CD4-positive, CD25-positive, alpha-beta regulatory T cell (primary cell): ENCODE measurements at places on chromosomes 5 and 9. TPM values are rescaled to one million over a fixed set of nuclear protein-coding genes. Genes with fewer than 3 reads are reported as not detected.

Gene SMIM33
- 0.54 TPM for total RNA-seq

Gene TLR4
- total RNA-seq: 0.07 TPM

- no peaks in the 10 kb centered on the region for H3K36me3 ChIP-seq
- no peaks in the 10 kb centered on the region for H3K4me1 ChIP-seq
- no peak overlapping the region for H3K4me3 ChIP-seq
- no peaks in the 10 kb centered on the region for H3K27me3 ChIP-seq
- DNase-seq: no peak
Measured at GRCh38 chr9:133974631-133975341, 17.3 kb downstream of the VAV2 start.

GRCh38 chr5:67770431-67771025 is 445.0 kb upstream of the PIK3R1 start:
- no peak overlapping the region for H3K4me3 ChIP-seq
- no peak for DNase-seq
- H3K4me1 ChIP-seq: no peaks in the 10 kb centered on the region
- no peak overlapping the region for H3K27ac ChIP-seq
- no peaks in the 10 kb centered on the region for H3K27me3 ChIP-seq

DNA sequence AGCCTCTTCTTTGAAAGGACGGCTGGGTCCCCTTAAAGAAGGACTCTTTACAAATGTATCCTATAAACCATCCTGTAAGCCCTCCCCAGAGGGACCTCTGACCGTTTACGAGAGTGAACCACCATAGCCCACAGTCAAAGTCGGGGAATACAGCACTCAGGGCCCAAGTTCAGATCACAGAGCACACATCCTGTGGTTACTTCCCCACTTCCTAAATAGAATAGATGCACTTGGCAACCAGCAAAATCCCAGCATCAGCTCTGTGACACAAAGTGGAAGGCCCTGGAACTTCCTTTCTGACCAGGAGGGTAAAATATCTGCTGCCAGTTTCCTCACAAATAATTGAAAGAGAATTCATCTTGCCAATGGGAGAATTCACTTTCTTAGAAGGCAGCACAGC is 6.9 kb upstream of the IGFBPL1 start:
- H3K36me3 ChIP-seq: no peaks in the 10 kb centered on the region
- no peaks in the 10 kb centered on the region for H3K4me1 ChIP-seq
- DNase-seq: no peak
- no peak overlapping the region for H3K27ac ChIP-seq

Gene FCN2
- total RNA-seq: not detected

Gene ADGRD2
- not detected for total RNA-seq

DNA sequence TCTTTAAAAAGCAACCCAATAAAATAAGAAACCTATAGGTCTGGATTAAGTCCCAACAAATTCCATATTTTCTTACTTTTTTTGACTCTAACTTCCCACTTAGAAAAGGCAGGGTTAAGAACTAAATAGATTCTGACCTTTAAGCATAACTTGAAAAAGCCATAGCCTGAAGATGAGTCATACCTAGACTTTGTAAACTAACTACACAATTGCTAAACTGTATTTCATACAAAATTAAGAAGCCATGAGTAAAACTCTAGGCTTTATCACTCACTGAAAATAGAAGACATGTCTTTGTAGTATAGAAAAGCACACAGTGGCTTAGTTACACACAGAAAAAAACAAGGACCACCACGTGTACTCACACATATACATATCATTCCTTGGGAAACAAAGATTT is 51.5 kb downstream of the MLLT3 start:
- DNase-seq: no peak
- no peak overlapping the region for H3K27ac ChIP-seq
- H3K4me1 ChIP-seq: peaks cover 26% of the 10 kb centered on the region
- H3K4me3 ChIP-seq: peak overlapping the region; percentile 39
- peaks cover 6% of the 10 kb centered on the region for H3K36me3 ChIP-seq

Gene LHX3
- not detected for total RNA-seq

DNA sequence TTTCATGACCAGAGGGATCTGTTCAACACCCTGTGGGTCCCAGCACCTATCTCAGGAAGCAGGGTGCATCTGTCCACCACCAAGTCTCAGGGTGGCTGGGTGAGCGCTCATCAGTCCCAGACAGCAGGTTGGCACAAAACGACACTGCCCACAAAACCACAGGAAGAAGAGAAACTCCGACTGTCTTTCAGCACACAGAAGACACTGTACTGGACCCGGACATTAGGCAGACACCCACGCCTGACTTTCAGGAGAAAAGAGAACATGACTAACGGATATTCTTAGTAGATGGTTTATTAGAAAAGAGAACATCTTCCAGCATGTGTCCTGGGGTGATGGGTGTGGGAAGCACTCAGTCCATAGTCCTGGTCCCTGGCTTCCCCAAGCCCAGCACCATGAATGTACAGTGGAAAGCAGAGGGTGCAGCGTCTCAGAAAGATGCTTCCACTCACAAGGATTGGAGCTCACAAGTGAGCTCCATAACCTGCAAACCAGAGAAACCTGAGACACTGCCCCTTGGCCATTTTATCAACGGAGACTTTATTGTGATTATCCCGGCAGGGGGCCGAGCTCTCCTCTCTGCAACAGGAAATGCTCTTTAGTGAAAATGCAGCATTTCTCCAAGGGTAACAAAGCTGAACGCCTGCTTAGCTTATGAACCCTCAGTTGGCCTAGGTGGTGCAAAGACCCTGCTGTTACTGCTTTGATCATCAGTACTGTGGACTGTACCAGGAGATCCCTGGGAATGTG is 35.8 kb upstream of the LCP2 start:
- no peaks in the 10 kb centered on the region for H3K27me3 ChIP-seq
- peak; percentile 88 for DNase-seq
- no peaks in the 10 kb centered on the region for H3K36me3 ChIP-seq
- peak overlapping the region; percentile 96 for H3K27ac ChIP-seq
- H3K4me1 ChIP-seq: peaks cover 97% of the 10 kb centered on the region

GRCh38 chr5:78509884-78510769 is 138.4 kb downstream of the LHFPL2 start:
- no peaks in the 10 kb centered on the region for H3K36me3 ChIP-seq
- peaks cover 16% of the 10 kb centered on the region for H3K4me1 ChIP-seq
- H3K27me3 ChIP-seq: peaks cover 31% of the 10 kb centered on the region

- no peak overlapping the region for H3K27ac ChIP-seq
- no peak for DNase-seq
- H3K4me3 ChIP-seq: no peak overlapping the region
- H3K36me3 ChIP-seq: no peaks in the 10 kb centered on the region
Measured at GRCh38 chr5:8908055-8908683, 637.7 kb downstream of the SEMA5A start.

Gene ESM1
- 0.42 TPM for total RNA-seq

Gene C5orf34
- 0.81 TPM for total RNA-seq

- H3K4me3 ChIP-seq: no peak overlapping the region
- H3K4me1 ChIP-seq: no peaks in the 10 kb centered on the region
- H3K27ac ChIP-seq: no peak overlapping the region
- H3K27me3 ChIP-seq: no peaks in the 10 kb centered on the region
- DNase-seq: no peak
Measured at GRCh38 chr9:123881604-123882003, 48.3 kb downstream of the DENND1A start.

Gene DBH
- 0.12 TPM for total RNA-seq

GRCh38 chr9:134226221-134226930 is 62.0 kb upstream of the RNU6ATAC start:
- H3K27ac ChIP-seq: no peak overlapping the region
- H3K4me1 ChIP-seq: no peaks in the 10 kb centered on the region
- no peaks in the 10 kb centered on the region for H3K27me3 ChIP-seq

DNA sequence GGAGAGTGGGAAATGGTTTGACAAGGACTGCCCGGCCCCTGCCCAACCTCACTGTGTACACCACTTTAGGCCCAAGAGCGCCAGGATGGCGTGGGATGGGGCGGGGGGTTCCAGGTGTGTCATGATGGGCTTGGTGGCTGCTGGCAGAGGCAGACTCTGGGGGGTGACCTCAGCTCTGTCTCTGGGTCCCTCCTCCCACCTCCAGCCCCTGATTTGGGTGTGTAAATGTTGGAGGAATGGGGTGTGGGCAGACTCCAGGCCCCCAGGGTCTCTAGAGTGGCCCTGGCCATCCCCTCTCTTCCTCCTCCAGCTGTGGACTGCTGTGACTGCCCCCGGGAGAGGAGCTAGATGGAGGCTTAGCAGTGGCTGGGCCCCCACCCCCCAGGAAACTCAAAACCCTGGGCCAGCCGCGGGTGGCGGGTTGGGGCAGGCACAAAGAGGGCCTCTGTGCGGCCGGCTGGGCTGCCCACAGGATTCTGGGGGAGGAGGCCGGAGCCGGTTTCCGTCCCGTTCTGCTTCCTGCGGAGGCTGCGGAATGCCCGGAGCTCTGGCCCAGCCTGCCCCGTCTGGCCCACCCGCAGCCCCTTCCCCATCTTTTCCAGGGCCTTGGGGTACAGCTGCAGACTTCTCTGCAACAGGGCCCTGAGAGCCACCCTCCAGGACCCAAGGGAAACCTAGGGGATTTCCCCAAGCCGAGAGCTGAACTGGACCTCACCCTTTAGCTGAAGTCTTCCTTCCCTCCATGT is 23.1 kb downstream of the CXXC5 start:
- no peak overlapping the region for H3K4me3 ChIP-seq
- no peaks in the 10 kb centered on the region for H3K36me3 ChIP-seq
- no peak for DNase-seq

Gene LTC4S
- 2.8 TPM for total RNA-seq

Gene PRRX2
- not detected for total RNA-seq

DNA sequence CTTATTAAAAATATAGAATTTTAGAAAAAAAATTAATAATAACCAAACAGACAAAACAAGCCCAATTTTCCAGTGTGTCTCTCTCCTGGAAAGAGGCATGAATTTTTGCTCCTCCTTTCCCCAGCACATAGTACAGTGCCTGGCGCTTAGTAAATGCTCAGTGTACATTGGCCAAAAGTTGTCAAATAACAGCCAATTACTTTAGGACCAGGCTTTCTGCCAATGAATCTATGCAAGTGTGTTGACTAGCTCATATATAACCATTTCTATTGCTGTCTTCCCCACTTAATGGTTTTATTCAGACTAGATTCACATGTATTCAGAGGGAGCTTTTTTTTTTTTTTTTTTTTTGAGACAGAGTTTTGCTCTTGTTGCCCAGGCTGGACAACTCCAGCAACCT is 120.1 kb upstream of the CD180 start:
- no peaks in the 10 kb centered on the region for H3K27me3 ChIP-seq
- no peak overlapping the region for H3K27ac ChIP-seq
- no peaks in the 10 kb centered on the region for H3K36me3 ChIP-seq

- H3K4me1 ChIP-seq: no peaks in the 10 kb centered on the region
- no peak overlapping the region for H3K27ac ChIP-seq
- no peaks in the 10 kb centered on the region for H3K27me3 ChIP-seq
- H3K36me3 ChIP-seq: no peaks in the 10 kb centered on the region
- no peak for DNase-seq
Measured at GRCh38 chr9:31908158-31908890, 476.1 kb upstream of the ACO1 start.

Gene MOB3B
- 0.12 TPM for total RNA-seq

Gene IL4
- 2.1 TPM for total RNA-seq

DNA sequence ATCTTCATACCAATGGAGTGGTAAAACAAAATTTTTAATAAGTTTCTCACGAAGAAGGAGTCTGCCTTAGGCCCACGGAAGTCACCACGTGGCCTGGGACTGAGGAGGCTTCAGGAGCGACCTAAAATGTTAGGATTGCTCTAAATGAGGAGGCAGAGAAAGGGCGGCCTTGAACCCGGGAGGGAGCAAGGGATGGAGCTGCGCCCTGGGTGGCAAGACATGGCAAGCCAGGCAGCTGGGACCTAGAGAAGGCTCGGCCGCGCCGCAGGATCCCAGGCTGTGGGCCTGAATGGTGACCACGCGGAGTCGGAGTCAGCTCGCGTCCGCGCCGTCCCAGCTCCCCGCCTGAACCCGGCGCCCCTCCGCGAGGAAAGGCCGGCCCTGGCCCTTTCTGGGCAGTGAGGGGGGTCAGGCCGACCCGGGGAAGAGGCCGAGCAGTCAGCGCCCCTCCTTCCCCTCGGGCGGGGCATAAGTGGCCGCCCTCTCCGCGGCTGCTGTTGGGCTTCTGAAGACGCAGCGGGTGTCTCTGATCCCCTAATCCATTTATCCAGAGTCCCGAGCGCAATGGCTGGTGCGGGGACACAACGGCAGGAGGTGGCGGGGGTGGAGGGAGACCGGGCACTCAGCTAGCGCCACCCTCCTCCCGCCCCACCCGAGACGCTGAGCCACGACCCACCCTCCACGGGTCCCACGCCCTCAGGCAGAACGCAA is 10.6 kb downstream of the IRX1 start:
- H3K36me3 ChIP-seq: no peaks in the 10 kb centered on the region
- peaks cover 6% of the 10 kb centered on the region for H3K27me3 ChIP-seq
- H3K27ac ChIP-seq: no peak overlapping the region
- H3K4me3 ChIP-seq: no peak overlapping the region
- H3K4me1 ChIP-seq: no peaks in the 10 kb centered on the region
- DNase-seq: no peak

Gene KIF12
- total RNA-seq: not detected

Gene CSF1R
- not detected for total RNA-seq
